IPS DF 19.7 (cell line): ENCODE measurements at places on chromosomes 1 and 21.

DNA sequence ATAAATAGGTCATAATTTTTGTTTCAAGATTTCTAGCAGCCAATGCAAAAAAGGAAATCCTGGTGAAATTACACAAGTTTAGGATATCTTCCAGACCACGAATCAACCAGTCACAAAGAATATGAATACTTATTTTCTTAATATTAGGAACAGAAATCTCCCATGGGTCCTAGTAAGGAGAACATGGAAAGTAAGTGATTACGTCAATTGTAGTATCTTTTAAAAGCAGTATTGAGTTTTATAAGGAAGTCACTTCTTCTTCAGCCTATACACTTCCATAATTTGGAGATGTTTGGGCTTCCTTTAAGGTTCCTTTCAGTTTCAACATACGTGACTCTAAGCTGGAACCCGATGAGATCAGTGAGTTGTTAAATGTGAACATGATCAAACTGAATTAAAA, 534.5 kb downstream of the USP25 start:
- no peak for DNase-seq

- peak; percentile 42 for DNase-seq
Measured at GRCh38 chr1:77282866-77283539, 1.2 kb downstream of the AK5 start.

- no peak for DNase-seq
Measured at GRCh38 chr1:229625071-229625914, 629 bp downstream of the TAF5L start.

- DNase-seq: no peak
Measured at GRCh38 chr1:42943166-42943565, 15.5 kb downstream of the SLC2A1 start.

- no peak for DNase-seq
Measured at GRCh38 chr21:38478782-38479181, 19.5 kb downstream of the ERG start.

DNA sequence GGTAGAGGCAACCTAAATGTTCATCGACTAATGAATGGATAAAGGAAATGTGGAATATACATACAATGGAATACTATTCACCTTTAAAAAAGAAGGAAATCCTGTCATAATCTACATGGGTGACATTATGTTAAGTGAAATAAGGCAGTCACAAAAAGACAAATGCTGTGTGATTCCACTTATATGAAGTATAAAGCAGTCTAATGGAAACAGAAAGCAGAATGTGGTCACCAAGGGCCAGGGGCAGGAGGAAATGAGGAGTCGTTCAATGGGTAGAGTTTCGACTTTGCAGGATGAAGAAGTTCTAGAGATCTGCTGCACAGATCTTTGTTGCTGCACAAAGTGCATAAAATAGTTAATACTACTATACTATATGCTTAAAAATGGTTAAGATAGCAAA, 7.8 kb downstream of the DIPK1A start:
- no peak for DNase-seq

DNA sequence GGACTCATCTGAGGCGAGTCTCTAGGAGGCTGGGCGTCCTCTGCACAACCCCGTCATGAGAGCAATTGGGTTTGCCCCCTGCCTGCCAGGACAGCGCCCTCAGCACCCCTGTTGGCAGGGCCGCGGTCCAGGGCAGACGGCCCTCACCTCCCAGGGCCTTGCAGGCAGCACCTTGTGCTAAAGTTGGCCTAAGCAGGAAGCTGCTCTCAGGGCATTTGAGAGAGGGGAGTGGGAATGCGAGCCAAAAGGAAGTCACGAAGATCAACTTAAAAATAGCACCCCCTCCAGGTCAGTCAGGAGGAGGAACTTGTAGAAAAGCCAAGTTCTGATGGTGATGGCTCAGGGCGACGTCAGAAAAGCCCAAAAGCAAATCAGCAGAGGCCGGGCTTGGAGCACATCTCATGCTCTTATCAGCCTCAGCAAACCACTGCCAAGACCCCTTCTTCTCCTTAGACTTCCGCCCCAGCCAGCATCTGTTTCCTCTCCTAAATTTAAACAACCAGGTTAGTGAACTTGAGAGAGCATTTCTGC, 12.6 kb upstream of the ADORA3 start:
- DNase-seq: no peak

DNA sequence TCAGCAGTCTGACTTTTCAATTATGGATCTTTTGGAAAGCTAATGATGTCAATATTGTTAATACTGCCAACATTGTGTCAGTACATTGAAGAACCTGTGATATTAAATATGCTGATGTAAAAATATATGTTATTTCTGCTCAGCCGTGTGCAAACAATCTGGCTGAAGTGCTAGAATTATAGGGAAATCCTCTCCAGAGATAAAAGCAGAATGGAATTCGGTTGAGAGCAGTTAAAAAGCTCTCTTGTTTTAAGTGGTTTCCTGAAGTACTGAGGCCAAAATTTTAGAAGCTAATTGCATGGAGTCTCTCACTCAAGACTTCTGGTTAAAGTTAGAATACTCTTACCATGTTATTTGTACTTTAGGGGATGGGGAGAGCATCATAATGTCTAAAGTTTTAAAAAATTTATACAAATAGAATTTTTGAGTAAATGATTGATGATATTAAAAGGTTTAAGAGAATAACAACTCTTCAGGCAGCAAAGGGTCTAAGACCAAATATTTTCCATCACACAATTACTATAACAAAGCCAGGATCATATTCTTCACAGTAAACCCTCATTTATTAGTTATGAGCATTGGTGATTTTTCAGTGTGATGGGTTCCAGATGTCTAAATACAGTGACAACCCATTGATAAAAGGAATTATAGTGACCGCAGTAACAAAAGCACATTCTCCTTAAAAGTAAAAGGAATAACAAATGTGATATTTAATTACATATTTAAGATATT, 834.2 kb upstream of the CXADR start:
- no peak for DNase-seq

DNA sequence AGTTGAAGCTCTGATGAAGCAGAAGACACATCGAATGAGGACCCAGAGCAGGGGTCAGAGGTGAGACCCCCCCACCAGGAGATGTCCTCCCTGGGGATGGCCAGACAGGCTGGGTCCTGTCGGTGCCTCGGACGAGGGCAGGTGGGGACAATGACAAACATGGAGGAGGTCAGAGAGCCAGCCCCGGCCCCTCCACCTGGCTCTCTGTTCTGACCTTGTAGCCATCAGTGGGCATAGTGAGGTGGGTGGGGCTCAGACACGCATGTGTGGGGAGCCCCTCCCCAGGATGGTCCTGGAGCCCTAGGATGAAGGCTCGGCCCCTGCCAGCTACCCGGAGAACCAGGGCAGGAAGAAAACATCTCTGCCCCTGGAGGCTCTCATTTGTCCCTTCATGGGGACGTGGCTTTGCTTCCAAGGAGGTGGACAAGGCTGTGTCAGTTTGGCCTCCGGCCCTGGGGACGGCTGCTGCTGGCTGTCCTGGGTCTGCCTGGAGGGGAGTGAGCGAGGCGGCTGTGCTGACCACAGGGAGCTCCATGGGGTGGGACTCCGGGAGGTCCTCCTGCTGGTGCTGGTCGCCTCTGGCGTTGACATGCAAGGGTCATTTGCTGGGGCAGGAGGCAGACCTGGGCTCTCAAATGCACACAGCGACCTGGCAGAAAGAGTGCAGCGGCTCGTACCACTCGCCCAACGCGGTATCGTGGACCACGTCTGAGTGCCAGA, 2.6 kb downstream of the KRTAP10-6 start:
- DNase-seq: no peak

DNA sequence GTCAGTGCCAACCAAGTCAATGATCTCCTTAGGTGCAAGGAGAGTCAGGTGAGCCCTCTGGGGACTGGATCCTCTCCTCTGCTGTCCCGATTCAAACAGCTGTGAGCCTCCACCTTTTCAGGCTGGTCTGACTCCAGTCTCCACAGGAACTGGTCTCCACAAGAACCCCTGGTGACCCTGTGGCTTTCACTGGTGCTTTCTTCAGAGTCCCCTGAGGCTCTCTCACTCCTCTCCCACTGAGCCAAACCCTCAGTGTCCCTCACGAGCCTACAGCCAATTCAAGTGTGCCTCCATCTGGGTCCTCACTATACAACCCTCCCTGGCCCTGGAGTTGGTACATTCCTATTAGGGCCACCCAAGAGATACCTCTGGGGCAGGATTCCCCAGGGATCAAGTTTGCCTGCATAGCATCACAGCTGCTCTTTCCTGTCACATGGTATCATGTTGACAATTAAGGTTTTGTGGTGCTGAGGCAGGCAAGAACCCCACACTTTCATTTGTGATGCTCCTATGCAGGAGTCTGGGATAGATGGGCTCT, 5.2 kb upstream of the NGF start:
- DNase-seq: no peak

GRCh38 chr1:212255705-212256307, 29.4 kb upstream of the PPP2R5A start:
- DNase-seq: no peak

DNA sequence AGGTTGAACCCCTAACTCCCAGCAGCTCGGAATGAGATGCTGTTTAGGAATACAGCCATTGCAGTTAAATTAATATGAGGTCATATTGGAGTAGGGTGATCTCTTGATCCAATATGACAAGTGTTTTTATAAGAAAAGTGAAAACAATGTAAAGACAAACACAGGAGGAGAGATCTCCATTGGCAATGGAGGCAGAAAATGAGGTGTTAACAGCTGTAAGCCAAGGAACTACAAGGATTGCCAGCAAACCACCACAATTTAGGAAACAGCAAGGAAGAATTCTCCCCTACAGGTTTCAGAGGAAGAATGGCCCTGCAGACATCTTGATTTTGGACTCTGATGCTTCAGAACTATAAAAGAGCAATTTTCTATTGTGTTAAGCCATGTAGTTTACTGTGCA, 774.3 kb downstream of the MRPL39 start:
- no peak for DNase-seq

DNA sequence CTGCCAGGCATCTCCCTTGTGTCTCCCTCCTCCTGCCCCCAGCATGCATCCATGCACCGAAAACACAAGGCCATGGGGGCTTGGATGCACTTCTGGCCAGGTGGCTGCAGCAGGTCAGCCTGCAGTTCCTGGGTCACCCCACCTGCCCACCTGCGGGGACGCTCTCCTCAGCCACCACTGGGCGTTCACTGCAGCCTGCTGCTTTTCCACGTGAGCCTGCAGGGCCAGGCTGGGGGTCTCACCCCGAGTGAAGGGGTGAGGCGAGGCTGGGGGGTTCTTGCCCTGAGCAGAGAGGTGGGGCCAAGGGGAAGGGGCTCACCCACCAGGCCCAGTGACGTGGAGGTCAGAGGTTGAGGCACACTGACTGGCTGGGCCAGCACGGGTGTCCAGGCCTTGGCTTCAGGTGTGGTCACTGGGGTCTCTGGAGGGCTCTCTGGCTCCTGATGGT, 64.6 kb downstream of the WNT9A start:
- no peak for DNase-seq

GRCh38 chr1:178969226-178969987, 56.3 kb upstream of the FAM20B start:
- no peak for DNase-seq

GRCh38 chr1:108034396-108034795, 69.4 kb upstream of the VAV3 start:
- no peak for DNase-seq

DNA sequence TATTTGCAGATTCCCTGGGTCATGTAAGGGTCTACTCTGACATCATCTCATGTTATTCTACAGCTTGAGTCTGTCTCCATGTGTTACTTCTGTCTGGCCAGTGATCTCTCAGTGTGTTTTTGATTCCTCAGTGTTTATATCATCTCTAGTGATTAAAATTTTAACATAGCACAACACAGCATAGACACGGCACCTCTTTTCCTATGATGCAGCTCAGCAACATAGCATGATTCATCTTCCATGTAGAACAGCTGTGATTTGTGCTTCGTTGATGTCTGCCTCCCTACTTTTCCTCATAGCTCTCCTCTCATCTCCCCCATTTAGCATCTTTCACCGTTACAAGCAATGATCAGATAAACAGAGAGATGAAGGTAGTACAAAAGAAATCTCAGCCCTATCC, 163.9 kb upstream of the DPT start:
- DNase-seq: no peak

GRCh38 chr1:108559215-108560186, at the start of gene EEIG2:
TSS of gene EEIG2 (plus strand) at chr1:108560100. CDS start at chr1:108560429, 329 bp downstream.
- peak; percentile 61 for DNase-seq

DNA sequence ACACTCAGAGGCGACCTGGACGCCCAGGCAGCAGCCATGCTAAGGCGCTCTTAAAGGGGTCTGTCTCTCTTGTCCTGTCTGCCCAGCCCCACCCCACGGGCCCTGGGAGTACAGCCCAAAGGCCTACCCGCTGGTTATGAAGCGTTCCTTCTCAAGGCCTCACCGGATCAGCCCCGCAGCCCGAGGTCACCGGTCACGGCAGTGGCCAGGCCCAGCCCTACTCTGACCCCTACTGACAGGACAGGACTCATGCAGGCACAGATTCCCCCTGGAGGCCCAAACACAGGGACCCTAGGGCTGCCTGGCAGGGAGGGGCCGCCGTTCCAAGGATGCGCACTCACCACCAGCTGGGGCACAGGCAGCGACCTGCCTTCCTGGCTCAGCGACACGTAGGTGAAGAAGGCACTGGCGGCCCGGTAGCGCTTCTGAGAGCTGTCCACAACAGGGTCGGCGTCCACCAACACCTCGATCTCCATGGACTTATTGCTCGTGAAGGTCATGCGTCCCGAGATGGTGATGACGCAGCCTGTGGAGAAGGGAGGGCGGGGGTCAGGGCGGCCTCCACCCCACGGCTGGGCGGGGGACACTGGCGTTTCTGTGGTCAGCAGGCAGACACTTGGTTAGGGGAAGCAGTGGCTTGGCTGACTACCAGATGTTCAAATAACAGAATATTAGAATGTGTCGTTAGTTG, 20.0 kb upstream of the GPR153 start:
- DNase-seq: peak; percentile 28

- DNase-seq: no peak
Measured at GRCh38 chr1:230368363-230368762, 57.8 kb downstream of the PGBD5 start.

DNA sequence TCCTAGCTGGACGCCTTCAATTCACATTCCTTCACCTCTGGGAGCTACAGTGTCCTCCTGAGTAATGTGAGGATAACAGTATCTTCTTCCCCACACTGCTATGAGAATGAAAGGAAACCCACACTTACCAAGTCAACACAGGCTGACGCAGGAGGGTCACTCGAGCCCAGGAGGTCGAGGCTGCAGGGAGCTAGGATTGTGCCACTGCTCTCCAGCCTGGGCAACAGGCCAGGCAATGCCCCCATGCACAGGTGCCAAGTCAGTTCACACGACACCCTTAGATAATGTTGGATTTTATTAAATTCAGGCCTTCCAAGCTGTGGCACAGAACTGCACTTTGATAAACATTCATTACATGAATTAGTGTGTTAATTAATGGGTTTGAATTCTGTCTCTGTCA, 31.9 kb downstream of the MATN1 start:
- no peak for DNase-seq

GRCh38 chr1:10424034-10424433, 6.2 kb upstream of the CENPS start:
- DNase-seq: no peak
